ENCODE measurements at places on chromosomes 4 and X.
A peak's percentile ranks its signal among the peaks of the same experiment; 100 is the strongest.

- no peak for ATAC-seq
Observed at GRCh38 chrX:104929324-104929723, 291.2 kb downstream of the TEX13A start.

GRCh38 chr4:88527787-88528186, 4.2 kb upstream of the PYURF start:
- ATAC-seq: no peak

DNA sequence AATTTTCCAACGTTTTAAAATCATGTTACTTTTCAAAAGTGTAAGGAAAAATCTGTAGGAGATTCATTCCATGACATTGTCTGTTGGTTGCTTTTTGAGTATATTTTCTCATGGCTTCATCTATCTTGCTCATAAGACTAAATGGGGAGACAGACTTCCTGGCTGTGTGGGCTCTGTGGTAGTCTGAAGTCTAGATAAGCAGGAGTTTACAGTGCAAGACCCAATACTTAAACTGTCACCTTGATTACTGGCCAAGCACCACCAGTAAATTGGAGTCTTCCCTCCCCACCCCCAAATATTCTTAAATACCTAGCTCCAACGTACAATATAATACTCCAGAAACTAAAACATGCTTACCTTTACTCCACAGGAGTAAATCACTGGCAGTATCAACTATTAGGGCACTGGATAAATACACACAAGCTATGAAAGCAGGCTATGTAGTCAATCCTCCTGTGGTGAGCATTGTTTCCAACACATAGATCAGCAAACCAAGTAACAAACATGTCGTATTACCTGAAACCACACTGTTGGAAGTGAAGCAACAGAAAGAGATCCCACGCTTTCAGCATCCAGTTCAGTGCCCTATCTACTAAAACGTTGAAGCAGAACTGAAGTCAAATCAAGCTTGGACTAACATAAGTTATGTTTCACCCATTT, 6.2 kb downstream of the HNRNPD start:
- ATAC-seq: no peak

DNA sequence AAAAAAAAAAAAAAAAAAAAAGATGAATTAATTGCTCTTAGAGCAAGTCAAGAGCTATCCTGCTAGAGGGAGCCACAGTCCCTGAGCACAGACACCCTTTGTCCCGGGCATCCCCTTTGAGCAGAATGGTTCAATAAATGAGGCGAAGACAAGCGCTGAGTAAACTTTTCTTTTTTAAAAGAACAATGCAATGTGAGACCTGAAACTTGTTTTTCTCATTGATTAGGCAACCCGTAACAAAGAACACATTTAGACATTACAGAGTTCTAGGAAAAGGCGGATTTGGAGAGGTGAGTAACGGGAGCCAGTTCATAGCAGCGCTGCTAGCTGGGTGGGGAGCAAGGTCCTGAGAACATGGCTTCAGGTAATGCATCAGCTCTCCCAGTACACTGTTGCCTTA, 46.1 kb downstream of the GRK4 start:
- peak; percentile 20 for ATAC-seq

GRCh38 chr4:146478009-146478408, 43.7 kb downstream of the SLC10A7 start:
- ATAC-seq: no peak

GRCh38 chr4:144715230-144715629, 69.3 kb downstream of the HHIP start:
- ATAC-seq: no peak

DNA sequence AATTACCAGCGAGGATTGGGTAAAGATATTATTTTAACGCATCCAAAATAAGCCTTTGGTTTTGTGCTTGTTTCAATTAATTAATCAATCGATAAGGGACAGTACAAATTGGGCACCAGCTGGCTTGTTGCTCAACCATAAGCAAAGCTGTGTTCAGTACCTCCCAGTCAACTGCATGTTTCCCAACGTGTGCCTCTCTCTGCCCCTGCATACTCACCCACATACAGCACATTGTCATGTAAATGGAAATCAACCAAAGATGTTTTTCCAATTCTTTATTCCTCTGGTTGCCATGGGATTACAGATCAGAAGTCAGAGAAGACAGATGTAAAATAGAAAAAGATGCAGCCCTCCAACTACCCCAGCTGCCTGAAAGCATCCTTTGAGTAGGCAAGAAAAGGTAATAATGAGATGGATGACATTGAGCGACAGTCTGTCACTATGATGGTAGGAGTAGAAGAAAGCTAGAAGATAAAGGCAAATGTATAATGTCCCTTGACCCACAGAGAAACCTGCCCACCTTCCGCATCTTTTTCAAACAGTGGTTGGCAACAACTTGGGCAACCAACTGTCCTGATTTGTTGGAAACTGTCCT, 92.7 kb upstream of the TSPAN7 start:
- ATAC-seq: no peak

GRCh38 chr4:23348789-23349498, 540.9 kb downstream of the PPARGC1A start:
- ATAC-seq: no peak

GRCh38 chr4:40546506-40546905, 83.2 kb downstream of the RBM47 start:
- ATAC-seq: no peak

DNA sequence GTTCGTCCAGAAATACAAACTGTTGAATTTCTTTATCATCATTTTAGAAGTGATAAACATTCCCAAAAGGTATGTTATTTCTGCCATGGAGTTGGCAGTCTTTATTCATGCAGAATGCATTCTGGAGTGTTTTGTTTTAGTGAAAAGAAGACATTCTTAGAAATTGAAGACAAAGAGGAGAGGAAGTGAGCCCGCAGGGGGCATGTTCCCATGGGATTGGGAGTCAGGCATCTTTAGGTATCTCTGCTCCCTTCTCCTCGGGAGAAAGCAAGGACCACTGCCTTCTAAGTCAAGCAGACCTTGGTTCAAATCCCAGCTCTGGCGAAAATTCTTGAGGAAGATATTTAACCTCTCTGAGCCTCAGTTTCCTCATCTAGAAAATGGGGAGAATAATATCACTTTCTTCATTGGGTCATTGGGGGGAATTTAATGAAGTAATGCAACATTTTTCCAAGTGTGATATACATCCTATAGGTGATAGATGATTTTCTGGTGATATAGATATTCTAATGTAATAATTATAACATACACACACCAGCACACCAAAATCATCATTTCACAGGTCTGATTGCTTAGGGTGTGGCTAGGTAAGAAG, 26.5 kb upstream of the CHRNA9 start:
- ATAC-seq: no peak

GRCh38 chr4:15958562-15958961, 4.4 kb downstream of the FGFBP2 start:
- no peak for ATAC-seq

DNA sequence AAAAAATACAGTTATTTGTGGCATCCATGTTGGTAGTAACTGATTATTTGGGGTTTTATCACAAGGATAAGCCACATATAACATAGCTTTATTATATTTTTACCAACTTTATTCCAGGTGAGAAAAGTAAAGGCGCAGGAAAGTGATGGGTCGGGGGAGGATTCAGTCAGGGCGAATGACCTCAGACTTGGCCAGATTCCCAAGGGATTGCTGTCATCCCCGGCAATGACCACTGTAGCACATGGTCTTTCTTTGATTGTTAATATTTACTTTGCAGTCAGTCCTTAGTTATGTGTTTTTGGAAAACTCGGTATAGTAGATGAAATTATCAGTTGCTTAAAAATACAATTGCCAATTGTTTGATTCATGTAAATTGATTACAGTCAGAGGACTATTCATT, 17.6 kb downstream of the GRIA3 start:
- no peak for ATAC-seq

DNA sequence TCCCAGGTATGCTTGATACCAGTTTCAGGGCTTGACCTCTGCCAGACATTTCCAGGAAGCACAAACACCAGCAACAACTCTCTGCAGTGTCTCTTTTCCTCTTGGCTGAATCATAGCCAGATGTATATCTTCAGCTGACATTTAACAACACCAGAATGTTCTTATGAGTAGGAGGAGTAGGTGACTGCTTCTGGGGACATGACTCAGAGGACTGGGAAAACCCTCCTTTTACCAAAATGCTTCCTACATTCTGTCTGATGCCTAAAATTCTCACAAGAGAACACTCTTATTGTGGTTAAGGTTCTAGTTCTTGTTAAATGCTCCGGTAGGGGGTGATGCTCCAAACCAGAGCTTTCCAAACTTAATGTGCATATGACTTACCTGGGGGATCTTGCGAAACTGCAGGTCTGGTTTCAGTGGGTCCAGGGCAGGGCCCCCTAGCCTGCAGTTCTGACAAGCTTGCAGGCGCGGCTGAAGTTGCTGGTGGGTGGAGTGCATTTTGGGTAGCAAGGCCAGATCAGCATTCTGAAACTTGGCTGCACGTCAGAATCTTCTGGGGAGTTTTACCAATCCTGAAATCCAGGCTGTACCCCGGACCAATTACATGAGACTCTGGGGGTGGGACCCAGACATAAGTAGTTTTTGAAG, 329.3 kb upstream of the RPS6KA3 start:
- no peak for ATAC-seq

DNA sequence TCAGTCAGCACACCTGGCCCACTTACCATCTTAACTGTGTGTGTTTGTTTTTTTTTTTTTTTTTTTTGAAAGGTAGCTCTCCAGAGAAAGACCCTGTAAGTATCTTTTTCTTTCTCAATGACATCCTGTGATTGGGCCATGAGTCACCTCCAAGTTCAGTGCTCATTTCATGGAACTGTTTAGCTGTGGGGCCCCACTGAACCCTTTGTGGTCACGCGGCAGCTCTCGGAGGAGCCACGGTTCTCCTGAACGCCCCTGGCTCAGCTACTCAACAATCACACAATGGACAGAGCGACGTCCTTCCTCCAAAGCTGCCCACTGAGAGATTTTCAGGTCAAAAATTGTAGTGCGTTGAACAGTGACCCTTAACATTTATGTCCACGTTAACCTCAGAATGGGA, 14.2 kb upstream of the IL3RA start:
- no peak for ATAC-seq

- ATAC-seq: no peak
Observed at GRCh38 chrX:8607326-8607725, 124.6 kb downstream of the ANOS1 start.

DNA sequence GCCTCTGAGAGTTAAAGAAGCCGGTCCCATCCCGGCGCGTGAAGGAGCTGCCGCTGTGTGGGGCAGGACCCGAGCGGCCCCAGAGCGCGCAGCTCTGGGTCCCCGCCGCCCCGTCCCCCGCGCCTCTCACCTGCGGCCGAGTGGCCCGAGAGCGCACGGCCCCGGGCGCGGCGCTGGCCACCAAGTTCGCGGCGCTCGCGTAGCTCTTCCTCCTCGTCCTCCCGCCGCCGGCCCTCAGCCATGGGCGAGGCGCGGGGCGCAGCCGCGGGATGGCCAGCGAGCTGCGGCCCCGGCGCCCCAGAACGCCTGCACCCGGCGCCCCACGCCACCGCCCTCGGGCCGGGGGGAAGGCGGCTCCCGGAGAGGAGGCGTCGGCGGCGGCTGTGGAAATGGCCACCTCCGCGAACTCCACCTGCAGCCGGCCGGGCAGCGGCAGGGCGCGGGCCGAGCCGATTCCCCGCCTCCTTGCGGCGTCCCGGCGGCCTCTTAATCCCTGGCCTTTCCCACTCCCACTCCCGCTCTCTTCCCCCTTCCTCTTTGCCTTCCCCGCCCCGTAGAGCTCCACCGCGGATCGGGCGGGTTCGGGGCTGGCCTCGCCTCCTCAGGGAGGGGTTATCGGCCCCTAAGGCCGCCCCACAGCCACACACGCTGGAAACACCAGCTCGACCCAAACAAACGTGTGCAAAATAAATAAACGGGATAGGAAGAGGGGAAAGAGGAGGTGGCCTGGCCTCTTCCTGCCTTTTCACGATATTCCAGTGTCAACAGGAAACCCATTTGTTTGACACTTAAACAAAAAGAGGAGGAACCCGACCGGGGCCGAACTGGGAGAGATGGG, at the start of gene SH3D19:
Gene SH3D19, minus strand, starts transcription at position 495 of the 838 bp plus-strand sequence. Its CDS starts 253 bp downstream, at position 242.
- ATAC-seq: peak; percentile 85

GRCh38 chr4:151643564-151643963, 117.2 kb downstream of the GATB start:
- ATAC-seq: no peak

- no peak for ATAC-seq
Observed at GRCh38 chrX:66654411-66654810, 15.5 kb upstream of the EDA2R start.

DNA sequence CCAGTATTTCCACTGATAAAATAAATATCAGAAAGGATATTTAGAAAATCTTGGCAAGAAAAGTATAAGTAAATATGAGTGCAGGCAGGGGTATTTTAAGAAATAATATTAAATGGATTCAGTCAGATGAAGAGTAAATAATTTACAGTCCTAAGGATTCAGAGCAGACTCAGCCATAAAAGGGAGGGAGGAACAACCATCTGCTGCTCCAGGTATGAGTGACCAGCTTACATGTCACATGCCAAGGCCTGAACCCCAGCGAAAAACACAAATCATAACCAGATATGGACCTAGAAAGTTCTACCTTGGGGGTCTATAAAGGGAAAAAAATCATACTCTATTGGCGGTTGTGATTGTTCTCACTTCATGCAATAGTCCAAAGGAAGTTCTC, 166.8 kb downstream of the COL4A6 start:
- ATAC-seq: no peak

DNA sequence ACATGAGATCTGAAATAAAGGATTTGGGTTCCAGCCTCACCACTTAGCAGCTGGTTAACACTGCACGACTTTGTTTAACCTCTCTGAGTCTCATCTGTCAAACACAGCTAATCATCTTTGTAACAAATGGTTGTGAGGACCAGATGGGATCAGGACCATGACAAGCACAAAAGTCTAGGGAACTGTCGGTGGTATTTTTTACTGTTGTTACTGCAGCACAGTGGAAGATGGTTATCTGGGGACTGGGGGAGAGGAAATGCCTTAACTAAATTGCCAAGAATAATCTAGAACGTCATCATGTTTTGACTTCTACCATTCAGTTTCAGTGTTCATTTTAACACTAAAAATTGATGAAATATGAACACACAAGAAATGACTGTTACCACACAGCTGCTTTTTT, 99.5 kb downstream of the ADGRA3 start:
- no peak for ATAC-seq
